Cerebellum (tissue), 4 donors: ENCODE measurements at places on chromosomes 6 and 20. TPM values are rescaled to one million over a fixed set of nuclear protein-coding genes. Genes with fewer than 3 reads are reported as not detected.

- no peak for DNase-seq
Observed at GRCh38 chr6:33901822-33902456, 98.1 kb upstream of the MLN start.

- no peak for DNase-seq
Observed at GRCh38 chr20:50360218-50360672, 149.9 kb upstream of the PTPN1 start.

DNA sequence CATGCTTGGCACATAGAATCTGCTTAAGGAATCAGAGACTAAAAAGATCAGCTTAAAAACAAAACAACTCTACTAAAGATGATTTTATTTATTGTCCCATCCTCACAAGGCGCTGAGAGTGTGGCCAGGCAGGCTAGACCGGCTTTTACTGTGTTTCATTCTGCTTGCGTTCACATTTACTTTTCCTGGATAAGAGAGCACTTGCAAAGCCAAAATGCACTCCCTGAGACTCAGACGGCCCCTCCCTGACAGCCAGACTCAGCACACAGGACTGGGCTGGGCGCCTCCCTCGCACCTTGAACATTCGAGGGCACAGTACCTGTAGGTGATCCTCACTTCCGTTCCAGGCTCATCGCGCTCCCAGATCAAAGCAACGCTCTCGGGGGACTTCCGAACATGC, 10.2 kb downstream of the ACSS1 start:
- DNase-seq, result no peak

DNA sequence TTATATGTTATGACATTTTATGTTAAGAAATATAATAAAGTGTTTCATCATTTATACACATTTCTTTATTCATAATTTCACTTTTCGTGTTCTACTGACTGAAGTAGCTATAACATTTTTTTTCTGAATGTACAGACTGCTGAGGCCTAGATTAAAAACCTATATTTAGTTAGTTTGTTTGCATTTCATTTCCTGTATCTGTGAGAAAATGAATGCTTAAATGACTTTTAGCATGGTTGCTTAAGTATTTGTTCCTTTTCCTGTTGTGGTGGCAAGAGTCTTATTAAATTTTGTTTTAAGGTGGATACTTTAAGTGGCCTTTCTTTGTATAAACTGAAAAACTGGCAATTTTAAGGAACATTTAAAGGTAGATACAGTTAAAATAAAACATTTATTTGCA, 779.7 kb upstream of the MAN1A1 start:
- DNase-seq, result no peak

- DNase-seq, result no peak
Observed at GRCh38 chr20:61874421-61875068, 191.1 kb downstream of the TAF4 start.

DNA sequence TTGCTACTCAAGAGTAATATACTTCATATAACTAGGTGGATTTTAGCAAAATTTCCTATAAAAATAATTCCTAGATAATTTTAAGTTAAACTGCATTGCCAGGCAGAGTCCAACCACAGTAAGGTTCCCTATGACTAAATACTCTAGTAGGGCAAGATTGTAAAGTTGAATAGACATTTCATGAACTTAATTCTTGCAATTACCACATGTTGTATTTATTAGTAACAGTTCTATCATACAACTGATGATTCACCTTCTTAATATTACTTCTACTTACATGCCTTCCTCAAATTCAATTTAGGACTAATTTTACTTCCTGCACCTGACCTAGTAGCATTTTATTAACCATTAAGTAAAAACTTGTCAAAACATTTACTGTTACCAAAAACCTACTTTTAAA, 266.7 kb upstream of the THEMIS start:
- DNase-seq, result no peak

The SENP6 gene
- 219 TPM for total RNA-seq

The HLA-G gene
- not detected for total RNA-seq
